ENCODE measurements at places on chromosomes 2 and 18.

GRCh38 chr2:236705295-236706105, 135.9 kb downstream of the ACKR3 start:
- DNase-seq: no peak

GRCh38 chr18:64403784-64404503, 255.1 kb upstream of the LINC00305 start:
- DNase-seq: no peak

- no peak for DNase-seq
These were observed 1.7 kb downstream of the SLC1A4 start for GRCh38 chr2:64990876-64991275.

DNA sequence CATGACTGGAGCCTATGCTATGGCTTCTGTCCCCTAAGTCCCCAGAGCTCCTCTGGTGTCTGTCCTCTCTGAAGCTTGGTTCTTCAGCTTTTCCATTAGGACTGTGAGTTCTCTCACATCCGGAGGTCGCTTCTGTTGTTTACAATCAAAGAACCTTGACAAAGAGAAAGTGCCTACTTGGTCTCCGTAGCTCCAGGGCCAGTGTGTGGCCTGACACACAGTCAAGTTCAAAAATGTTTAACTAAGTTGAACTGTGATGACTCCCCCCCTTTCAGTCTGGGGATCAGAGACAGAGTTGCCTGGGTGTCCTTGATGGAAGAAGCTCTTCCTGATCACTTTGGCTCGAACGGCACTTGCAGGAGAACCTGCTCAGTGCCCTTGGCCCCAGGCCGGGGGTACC, 26.3 kb upstream of the YWHAQ start:
- no peak for DNase-seq

GRCh38 chr18:11383381-11383780, 226.0 kb upstream of the SLC35G4 start:
- DNase-seq: no peak

GRCh38 chr2:82790206-82791021, 1668.7 kb downstream of the SUCLG1 start:
- no peak for DNase-seq

- peak; percentile 28 for DNase-seq
These were observed 1.3 kb upstream of the TBC1D8 start for GRCh38 chr2:101152272-101153076.

DNA sequence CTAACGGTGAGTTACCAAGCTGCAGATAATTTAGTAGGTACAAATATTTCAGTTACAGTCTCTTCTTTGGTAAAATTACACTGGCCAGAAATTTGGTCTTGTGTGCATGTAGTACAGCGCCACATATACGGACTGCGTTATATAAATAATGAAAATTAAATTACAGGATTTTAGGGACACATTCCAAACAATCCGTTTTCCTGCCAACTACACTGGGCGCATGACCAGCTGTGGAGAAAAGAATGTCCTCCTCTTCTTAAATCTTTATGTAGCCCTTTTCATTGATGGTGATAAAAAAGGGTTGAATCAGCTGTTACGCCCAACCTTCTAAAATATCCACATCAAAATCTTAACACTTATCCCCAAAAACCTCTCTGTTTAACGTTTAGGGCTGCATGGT, 37.5 kb downstream of the TCF4 start:
- DNase-seq: no peak

GRCh38 chr18:62338446-62339105, 13.5 kb downstream of the TNFRSF11A start:
- no peak for DNase-seq

GRCh38 chr2:57075226-57075625, 891.4 kb downstream of the CCDC85A start:
- no peak for DNase-seq

DNA sequence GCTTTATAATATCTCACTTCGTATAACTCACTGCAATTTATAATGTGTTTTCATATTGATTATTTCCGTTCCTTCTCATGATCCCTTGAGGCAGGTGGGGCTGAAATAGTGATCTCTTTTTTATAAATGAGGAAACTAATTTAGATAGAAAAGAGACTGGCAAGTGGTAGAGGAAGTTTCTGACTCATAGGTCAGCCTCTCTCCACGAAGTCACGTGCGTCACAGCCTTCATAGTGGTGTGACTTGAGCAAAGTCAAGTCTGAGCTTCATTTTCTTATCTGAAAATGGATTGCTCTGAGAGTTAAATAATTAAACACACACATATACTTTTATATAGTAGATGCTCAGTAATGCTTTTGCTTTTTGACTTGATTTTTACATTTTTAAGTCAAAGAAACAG, 19.9 kb downstream of the ABCG5 start:
- DNase-seq: no peak

- DNase-seq: no peak
These were observed 457.2 kb downstream of the PIK3C3 start for GRCh38 chr18:42412281-42412680.

- no peak for DNase-seq
These were observed 133.2 kb upstream of the GULP1 start for GRCh38 chr2:188158337-188159100.

DNA sequence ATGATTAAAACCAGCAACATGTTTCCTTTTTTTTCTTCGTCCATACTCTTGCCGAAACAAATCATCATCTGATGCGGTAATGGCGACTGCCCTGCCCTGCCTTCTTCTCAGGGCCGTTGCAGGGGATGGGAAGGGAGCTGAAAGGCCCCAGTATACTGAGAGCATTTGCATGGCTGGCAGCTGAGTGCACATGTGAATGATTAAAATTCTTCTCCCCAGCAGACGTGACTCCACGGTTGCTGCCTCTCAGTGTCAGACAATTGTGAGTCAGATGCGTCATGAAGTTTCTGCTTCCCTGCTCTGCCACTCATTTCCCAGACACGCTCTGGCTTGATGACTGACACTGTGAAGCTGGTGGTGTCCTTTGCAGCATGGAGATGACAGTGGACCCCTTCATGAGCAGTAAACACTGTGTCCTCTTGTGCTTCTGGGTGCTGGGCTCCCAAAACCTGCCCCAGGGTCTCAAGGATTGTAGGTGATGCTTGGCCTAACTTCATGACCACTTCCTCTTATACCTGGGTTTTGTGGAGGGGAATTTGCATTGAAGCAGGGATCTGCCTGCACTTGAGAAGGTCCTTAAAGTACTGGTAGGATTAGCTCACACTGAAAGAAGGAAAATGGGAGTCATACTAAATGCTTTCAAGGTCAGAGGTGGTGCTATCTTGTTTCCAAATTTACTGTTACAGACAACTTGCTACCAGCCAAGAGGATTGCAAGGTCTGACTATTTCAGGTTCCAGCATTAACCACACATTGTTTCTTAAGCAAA, 222.5 kb upstream of the COPS8 start:
- peak; percentile 20 for DNase-seq

GRCh38 chr2:47652061-47652690, 130.8 kb upstream of the MSH6 start:
- no peak for DNase-seq

GRCh38 chr2:203453858-203454451, 81.1 kb downstream of the RAPH1 start:
- no peak for DNase-seq

DNA sequence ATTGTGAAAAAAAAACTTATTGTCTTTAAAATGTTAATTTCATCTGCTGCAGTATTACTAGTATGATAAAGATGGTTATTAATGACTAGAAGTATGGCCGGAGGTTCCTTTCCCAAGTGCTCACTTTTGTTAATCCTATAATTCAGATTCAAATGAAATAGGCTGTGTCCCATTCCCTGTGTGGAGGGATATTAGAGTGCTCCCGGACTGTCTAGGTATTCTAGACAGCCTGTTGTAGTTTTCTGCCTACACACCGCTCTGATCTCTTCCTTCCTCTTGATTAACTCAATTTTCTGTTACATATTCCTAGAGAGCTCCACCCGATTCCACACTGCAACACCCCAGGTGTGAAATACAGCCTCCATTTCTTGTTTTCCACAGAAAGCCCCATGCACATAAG, 15.4 kb upstream of the DSC3 start:
- no peak for DNase-seq

DNA sequence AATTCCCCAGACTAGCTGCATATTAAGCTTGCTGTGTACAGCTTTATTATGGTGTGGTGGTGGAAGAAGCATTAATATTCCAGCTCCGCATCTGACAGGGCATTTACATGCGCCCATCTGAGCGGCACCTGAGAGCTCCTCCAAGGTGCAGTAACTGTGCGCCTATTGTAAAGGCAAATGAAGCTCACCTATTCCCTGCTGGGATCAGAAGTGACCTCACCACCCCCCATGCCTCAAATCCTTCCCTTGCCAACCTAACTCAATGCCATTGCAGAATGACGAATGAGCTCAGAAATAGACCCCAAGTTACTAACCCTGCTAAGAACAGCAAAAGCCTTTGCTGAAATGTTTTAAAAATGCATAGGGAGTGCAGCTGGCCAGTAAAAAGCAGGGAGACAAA, 14.3 kb downstream of the BCL11A start:
- DNase-seq: no peak

- no peak for DNase-seq
These were observed 3.5 kb downstream of the CRIM1 start for GRCh38 chr2:36359067-36359466.

- no peak for DNase-seq
These were observed 2.3 kb upstream of the ZNF532 start for GRCh38 chr18:58862356-58862755.

All from GM12892 (cell line).